ENCODE measurements at places on chromosomes 6 and 20. TPM values are rescaled to one million over a fixed set of nuclear protein-coding genes. Genes with fewer than 3 reads are reported as not detected.

DNA sequence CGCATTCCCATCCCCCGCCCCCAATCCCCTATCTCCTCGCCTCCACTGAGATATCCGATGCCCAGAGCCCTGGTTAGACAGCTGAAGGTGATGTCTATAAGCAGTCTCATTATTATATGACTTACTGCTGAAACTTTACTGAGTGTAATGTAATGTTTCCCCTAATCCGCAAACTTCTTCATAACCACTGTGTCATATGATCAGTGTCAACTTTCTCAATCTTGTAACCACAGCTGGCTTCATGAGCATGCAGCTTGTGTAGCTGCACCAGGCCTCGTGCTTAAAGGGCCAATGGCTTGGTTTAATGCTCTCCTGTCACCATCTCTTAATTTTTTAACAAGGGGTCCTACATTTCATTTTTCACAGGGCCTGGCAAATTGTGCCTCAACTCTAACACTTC lies 8.1 kb downstream of the ASIP start:
- no peak for DNase-seq

- DNase-seq, result no peak
Measured at GRCh38 chr20:35062478-35062877, 30.1 kb downstream of the TRPC4AP start.

GRCh38 chr20:31945785-31946184 lies 6.1 kb downstream of the PDRG1 start:
- DNase-seq, result no peak

DNA sequence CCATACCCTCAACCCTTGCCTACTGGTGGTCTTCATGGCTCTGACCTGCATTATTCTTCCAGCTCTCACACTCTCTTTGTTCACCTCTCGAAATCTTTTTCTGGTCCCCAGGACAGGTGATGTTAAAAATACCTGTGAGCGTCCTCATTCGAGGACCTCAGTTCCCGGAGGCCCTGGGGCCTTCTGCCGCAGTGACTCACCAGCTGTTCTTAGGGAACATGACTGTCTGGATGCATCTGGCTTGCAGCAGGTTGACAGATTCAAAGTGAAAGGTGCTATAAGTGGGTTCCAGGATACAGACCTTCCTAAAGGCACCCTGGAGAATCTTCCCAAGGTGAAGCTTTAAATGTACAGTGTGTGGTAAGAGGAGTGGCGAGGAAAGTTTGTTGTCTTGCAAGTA lies 210.4 kb upstream of the KCNG1 start:
- DNase-seq, result no peak

DNA sequence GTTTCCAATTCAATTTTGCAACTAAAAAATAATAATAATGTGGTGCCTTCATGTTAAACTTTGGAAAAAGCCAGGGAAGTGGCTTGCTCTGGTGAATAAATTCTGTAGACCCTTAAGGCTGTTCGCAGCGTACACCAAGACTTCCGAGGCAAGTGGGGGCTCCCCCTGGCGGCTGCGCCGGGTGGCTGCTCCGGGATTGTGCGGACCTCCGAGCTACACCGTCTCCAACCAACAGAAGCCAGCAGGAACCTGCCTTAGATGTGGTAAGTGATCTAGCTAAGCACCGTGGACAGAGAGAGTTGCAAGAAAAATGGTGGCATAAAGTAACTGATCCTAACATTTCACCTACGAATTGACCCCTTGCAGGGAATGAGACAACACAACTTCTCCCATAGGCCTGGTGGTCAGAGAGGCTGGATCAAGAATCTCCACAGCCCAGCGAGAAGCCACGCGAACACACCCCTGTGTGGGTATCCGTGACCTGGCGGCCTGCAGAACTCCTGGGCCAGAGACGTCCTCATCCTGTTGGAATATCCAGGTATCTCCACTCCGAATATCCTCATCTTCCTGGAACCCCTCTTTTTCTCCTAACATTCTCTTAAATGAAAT lies 69.6 kb downstream of the TBXT start:
- peak; percentile 91 for DNase-seq

DNA sequence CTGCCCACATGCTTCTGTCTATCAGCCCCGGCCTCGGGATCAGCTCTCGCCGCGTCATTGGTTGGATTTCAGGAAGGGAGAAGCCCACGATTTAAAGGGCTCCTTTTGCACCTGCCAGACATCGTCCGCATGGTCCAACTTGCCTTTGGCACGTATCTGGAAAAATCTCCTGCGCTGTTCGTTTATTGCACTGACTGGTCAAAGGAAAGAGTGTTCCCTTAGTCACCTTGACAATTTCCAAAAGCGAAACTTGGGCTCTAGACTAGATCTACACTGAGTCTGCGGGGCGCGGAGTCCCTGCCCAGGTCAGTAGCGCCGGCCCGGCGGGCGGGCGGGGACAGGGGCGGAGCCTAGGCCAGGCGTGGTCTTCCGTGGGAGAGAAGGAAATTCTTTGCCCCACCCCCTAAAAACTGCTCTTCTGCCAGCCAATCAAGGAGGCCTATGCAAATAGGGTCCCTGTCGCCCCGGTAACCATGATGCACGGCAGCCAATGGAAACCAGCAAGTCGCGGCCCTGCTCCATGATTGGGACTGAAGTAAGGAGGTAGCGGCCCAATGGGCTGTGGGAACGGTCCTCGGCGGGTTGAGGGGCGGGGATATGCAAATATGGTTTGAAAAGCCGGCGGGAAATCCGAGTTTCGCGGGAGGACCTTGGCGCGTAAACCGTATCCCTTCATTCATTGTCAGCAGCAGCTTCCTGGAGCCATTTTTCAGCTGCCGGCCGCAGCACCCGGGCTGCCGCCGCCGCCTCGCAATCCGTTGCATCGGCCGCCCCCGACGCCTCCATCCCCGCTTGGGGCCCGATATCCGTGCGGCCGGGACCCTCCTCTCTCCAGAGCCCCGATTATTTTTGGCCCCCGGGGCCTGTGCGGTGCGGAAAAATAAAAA lies at the start of gene E2F3:
Gene E2F3 (plus strand): TSS at position 675 of the 887 bp plus-strand sequence. CDS start 354 bp downstream, outside the sequence.
- peak; percentile 100 for DNase-seq

DNA sequence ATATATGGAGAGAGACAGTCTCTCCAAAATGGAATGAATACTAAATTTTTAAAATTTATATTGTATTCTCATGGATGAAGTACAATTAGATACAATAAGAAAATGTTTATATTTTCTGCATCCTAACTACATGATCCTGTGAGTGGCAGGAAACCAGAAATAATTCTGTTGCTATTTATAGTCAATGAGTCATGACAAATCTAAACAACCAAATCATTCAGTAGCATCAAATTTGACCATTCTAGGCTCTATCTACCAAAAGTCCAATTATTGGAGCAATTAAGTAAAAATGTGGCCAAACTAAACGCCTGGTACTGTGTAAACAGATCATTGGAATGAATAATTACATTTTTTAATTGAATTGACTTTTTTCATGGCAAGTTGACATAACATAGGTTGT lies 959.8 kb downstream of the EPHA7 start:
- no peak for DNase-seq

HLA-DOB gene
- total RNA-seq, result 0.20 TPM

DNA sequence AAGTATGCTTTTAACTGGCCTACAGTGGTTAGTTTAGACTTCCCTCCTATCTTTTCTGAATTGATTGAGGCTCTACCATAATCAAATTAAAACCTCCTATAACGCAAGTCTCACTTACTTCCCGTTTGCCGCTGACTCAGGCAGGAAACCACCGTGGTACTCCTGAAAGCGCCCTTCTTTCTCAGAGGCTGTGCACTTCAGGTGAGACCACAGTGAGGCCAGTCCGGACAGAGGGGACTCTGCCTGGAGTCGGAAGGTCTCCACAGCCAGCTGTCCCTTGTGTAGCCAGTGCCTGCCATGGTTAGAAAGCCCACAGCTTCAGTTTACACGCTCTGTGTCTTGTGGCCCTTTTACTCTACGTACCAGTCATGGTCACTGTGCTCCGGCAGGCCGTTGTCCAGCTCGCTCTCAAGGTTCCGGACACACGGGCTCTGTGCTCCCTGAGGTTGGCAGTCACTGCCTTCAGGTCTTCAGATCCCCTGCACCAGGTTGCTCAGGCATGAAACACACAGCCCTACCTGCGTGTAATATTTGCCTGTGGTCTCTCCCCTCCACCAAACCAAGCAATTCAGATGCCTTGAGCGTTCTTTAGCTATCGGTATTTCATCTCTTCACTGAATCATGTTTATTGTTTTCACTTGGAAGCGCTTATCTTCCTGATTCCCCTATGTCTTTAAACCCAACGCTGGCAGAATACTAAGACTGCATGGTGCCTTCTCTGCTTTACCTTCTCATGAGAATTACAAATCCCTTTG lies 178.8 kb downstream of the SMOC2 start:
- DNase-seq, result no peak

DNA sequence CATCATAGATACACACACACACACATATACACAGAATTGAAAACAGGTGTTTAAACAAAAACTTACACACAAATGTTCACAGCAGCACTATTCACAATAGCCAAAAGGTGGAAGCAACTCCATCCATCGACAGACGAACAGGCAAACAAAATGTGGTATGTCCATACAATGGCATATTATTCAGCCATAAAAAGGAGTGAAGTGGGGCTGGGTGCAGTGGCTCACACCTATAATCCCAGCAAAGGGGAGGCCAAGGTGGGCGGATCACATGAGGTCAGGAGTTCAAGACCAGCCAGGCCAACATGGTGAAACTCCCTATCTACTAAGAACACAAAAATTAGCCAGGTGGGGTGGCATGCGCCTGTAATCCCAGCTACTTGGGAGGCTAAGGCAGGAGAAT lies 80.3 kb downstream of the CHD6 start:
- DNase-seq, result no peak

GRCh38 chr6:14713008-14713960 lies 532.6 kb upstream of the JARID2 start:
- no peak for DNase-seq

- DNase-seq, result no peak
Measured at GRCh38 chr6:113287396-113287795, 569.7 kb upstream of the MARCKS start.

PTCHD4 gene
- 0.96 TPM for total RNA-seq

GRCh38 chr6:40146902-40147301 lies 212.6 kb upstream of the MOCS1 start:
- DNase-seq, result no peak

PPP1R14C gene
- 0.37 TPM for total RNA-seq

LCA5 gene
- total RNA-seq, result 2.3 TPM

BPIFB4 gene
- total RNA-seq, result not detected

DNA sequence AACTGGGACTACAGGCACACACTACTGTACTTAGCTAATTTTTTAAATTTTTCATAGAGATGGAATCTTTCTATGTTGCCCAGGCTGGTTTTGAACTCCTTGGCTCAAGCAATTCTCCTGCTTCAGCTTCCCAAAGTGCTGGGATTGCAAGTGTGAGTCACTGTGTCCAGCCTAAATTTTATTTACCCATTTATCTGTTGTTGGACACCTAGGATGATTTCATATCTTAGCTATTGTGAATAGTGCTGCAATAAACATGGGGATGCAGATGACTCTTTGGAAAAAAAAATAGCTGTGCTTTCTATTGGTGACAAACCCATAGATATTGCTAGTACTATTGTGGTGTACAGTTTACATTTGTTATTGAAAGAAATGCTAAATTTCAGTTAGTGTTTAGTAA lies 19.6 kb upstream of the SYNCRIP start:
- DNase-seq, result no peak

GRCh38 chr20:35434085-35435005 lies 3.7 kb downstream of the GDF5 start:
- DNase-seq, result no peak

FAM83C gene
- total RNA-seq, result not detected

GRCh38 chr6:12012558-12013306 lies 620 bp downstream of the HIVEP1 start:
- peak; percentile 83 for DNase-seq

GRCh38 chr6:16319813-16320532 lies 81.6 kb downstream of the GMPR start:
- DNase-seq, result no peak

DNA sequence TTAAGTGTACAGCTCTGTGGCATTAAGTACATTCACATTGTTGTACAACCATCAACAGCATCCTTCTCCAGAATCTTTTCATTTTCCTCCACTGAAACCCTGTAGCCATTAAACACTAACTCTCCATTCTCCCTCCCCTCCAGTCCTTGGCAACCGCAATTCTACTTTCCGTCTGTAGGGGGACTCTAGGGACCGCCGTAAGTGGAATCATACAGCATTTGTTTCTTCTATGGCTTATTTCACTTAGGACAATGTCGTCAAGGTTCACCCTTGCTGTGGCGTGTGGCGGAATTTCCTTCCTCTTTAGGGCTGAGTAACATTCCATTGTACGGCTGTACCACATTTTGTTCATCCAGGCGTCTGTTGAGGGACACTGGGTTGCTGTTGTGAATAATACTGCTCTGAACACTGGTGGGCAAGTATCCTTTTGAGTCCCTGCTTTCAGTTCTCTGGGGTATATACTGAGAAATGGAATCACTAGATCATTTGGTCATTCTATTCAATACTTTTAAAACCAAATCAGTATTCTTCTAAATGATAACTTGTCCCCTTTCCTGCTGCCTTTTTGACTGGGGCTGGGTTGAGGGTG lies 50.7 kb downstream of the PPP1R3G start:
- DNase-seq, result no peak

GRCh38 chr6:56699066-56699654 lies 56.5 kb upstream of the DST start:
- DNase-seq, result no peak

C6orf118 gene
- not detected for total RNA-seq

NNAT gene
- 43.1 TPM for total RNA-seq

GRCh38 chr6:169723200-169723909 lies 945 bp downstream of the PHF10 start:
- DNase-seq, result peak; percentile 53

- no peak for DNase-seq
Measured at GRCh38 chr20:13681248-13682125, 42.8 kb upstream of the TASP1 start.

GRCh38 chr6:11460001-11460668 lies 77.4 kb upstream of the TMEM170B start:
- DNase-seq, result no peak

DNA sequence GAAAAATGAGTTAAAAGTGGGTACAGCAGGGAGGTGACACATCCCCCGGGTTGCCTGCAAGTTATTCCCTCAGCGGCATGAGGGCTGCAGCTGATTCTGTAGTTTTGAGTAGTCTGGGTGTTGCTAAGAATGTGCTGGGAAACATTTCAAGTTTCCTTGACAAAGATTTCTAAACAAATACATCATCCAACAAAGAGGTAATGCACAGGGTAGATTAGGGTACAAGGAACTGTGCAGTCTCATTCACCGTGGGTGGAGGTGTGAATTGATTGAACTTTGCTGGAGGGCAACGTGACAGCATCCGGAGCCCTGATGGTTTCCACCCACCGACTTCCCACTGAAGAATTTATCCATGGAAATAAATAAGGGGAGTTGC lies 21.8 kb downstream of the CASS4 start:
- DNase-seq, result no peak

DLL1 gene
- 2.7 TPM for total RNA-seq

RTN4IP1 gene
- total RNA-seq, result 11.6 TPM

GRCh38 chr6:7802662-7803061 lies 76.8 kb downstream of the BMP6 start:
- no peak for DNase-seq

- DNase-seq, result no peak
Measured at GRCh38 chr20:560680-561079, 17.1 kb upstream of the CSNK2A1 start.

HFE gene
- 0.98 TPM for total RNA-seq

- no peak for DNase-seq
Measured at GRCh38 chr6:144216668-144217218, 66.4 kb downstream of the STX11 start.

- DNase-seq, result no peak
Measured at GRCh38 chr20:62698231-62698630, 10.4 kb upstream of the NTSR1 start.

Data from H9 (cell line).